ENCODE measurements at places on chromosomes 7 and 10. TPM values are rescaled to one million over a fixed set of nuclear protein-coding genes. Genes with fewer than 3 reads are reported as not detected.

Gene C10orf105
- total RNA-seq, result 0.11 TPM

Gene CELF2
- total RNA-seq, result 84.2 TPM

Gene NFE2L3
- 3.7 TPM for total RNA-seq

Gene CABCOCO1
- 2.5 TPM for total RNA-seq

Gene NPVF
- 18.7 TPM for total RNA-seq

Gene ACSM6
- total RNA-seq, result not detected

Gene PCGF5
- 47.3 TPM for total RNA-seq

Gene TMEM178B
- 16.5 TPM for total RNA-seq

Gene AKR1C1
- total RNA-seq, result 10.5 TPM

Gene PRSS37
- total RNA-seq, result not detected

Gene SHTN1
- total RNA-seq, result 19.4 TPM

Gene TMEM225B
- total RNA-seq, result not detected

Gene MMD2
- 5.7 TPM for total RNA-seq
